ENCODE measurements at places on chromosomes 11 and 22.
A peak's percentile ranks its signal among the peaks of the same experiment; 100 is the strongest.

DNA sequence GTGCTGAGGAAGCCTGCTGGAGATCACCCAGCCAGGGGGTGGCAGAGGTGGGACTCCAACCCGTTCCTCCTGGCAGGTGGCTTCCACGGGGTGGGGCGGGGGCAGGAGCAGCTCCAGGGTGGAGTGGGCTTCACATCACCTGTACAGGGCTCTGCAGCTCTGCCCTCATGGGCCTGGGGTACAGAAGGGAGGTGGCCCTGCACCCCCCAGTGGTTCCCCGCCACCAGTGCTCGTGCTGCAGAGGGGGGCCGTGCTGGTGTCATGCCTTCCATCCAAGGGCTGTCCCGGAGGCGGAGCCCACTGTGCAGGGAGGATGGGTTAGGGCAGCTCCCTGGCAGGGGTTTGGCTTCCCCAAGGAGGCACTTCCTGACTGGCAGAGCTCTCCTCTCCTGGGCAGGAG lies 76.4 kb upstream of the SHISAL1 start:
- peak; percentile 27 for DNase-seq

GRCh38 chr11:58466293-58466692 lies 24.3 kb upstream of the OR5B12 start:
- DNase-seq = no peak

DNA sequence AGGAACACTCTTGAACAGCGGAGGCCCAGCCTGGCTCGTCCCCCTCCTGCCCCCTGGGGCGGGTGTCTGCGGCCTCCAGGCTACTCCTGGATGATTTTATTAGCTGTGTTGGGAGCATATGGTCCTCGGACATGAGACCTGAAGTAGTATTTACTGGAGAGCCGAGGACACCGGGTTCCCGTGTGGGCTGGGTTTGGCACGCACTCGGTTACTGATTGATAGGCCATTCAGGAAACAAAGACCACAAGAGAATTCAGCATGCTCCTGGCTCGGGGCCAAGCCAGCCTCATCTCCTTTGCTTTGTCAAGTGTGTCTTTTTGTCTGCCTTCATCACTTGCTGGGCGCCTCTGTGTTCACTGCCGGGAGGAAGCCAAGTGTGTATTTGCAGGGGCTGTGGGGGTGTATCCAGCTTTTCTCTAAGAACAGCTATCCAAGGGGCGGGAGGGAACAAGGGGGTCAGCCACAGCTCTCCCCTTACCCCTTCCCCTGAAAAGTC lies 9.7 kb downstream of the FXYD2 start:
- DNase-seq = peak; percentile 85

DNA sequence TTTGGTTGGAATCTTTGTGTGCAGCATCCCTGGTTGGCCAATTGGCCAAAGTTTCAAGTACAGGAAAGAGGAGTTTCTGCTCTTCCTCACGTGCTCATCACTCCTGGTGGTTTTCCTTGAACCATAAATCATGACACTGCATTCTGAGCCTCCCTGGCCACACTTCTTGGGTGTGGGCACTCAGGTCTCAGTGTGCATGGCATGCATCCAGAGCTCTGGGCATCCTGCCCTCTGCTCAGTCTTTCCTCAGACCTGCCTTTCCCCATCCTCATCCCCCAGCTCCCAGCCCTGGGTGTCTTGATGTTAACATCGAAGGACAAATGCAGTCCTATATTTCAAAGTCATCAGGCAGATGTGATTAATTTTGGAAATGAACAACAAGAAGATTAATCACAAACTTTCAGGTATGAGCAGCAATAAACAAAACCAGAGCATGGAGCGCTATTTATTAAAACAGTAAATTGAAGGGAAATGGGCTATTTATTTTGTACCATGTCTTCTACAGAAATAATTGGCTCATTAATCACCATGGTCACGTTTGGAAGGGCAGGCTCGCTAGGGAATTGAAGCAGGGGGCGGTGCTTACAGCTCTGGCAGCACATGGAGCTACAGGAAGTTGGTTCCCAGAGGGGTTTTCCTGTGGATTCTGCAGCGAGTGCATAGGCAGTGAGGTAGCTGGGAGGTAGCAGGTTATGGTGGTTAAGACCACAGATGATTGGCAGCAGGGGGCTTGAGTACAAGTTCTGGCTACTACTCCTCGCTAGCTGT lies 89.6 kb downstream of the CSNK2A3 start:
- DNase-seq = no peak

- no peak for DNase-seq
Measured at GRCh38 chr11:68303982-68304780, 8.2 kb upstream of the LRP5 start.

- no peak for DNase-seq
Measured at GRCh38 chr11:86575927-86576326, 96.5 kb downstream of the ME3 start.

GRCh38 chr11:12502046-12502445 lies 124.7 kb downstream of the PARVA start:
- DNase-seq = no peak

- DNase-seq = no peak
Measured at GRCh38 chr22:25750569-25751173, 8.7 kb downstream of the MYO18B start.

DNA sequence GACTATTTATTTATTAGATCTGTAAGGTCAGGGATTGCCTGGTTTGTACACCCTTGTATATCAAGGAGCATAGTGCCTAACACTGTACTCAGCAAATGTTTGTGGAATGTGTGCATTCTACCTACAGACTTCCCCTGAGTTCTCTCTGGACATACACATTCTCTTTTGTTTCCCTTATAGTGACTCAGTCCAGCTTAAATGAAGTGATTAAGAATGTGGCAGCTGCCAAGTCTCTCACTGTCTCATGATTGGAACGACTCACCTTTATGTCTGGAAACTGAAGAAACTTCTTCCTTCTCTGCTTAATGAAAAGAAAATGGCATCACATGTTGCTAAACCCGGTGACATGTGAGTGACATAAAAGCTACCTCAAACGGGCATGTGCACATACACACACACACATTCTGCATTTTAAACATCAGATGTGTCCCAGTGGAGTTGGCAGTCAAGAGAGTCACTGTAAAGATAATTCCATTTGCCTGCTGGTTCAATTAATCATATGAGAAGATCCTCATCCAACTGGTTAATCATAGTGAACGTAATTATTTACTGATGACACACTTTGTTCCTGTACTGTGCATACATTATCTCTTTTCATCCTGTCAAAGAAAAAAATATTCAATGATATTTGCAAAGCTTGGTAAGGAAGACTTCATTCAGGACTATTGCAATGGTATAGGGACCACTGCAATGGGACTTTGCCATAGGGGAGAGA lies 42.8 kb downstream of the GLYAT start:
- DNase-seq = no peak

DNA sequence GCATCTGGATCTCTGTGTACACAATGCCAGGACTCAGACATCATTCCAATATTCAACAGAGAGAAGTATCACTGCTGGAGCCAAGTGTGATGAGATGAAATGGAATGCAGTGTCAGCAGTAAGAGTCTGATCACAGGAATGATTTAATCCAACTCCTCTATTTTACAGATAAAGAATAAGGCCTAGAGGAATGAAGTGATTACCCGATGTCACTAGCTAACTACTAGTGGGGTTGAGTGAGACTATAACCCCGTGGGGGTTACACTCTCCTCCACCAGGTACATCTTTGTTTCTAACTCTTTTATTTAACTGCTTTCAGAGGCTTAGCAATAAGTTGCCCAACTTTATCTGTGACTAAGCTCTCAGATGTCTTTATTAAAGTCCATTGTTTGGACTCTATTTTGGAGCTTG lies 94.2 kb upstream of the FAT3 start:
- DNase-seq = no peak

DNA sequence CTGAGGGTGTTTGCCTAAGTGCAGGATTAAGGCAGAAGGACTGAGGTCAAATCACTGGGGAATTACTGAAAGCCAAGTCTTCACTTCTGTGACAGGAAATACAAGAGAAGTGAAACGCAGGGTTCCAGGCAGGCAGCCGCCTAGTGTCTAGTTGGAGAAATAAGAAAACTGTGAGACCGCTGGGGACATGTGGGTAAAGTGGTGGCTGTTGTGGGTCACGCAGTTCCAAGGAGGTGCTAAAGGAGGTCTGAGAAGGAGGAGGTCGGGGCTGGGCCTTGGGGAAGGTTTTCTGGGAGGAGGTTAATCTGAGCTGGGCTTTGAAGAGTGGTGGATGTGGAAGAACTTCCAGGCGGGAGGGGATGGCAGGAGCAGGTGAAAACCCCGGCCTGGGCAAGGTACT lies 11.2 kb downstream of the MCM5 start:
- DNase-seq = no peak

DNA sequence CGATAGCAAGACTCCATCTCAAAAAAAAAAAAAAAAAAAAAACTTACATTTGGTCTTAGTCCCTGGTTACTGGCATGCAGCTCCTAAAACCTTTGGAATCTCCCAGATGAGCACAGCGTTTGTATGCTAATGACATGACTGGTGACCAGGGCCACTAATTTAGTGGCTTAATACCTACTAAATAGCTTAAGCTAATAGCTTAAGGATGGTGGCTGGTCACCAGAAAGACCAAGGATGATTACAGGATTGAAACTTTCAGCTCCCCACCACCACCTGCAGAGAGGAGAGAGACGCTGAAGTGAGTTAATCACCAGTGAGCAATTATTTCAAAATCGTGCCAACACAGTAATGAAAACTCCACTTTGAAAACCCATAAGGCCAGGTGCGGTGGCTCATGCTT lies 37.1 kb downstream of the DENND5A start:
- no peak for DNase-seq

- no peak for DNase-seq
Measured at GRCh38 chr22:16936625-16937024, 71.4 kb downstream of the GAB4 start.

- DNase-seq = peak; percentile 44
Measured at GRCh38 chr11:363948-364761, 5.1 kb upstream of the B4GALNT4 start.

- DNase-seq = no peak
Measured at GRCh38 chr22:21650823-21651520, 8.9 kb downstream of the SDF2L1 start.

- no peak for DNase-seq
Measured at GRCh38 chr11:64173616-64174355, 7.9 kb upstream of the MACROD1 start.

DNA sequence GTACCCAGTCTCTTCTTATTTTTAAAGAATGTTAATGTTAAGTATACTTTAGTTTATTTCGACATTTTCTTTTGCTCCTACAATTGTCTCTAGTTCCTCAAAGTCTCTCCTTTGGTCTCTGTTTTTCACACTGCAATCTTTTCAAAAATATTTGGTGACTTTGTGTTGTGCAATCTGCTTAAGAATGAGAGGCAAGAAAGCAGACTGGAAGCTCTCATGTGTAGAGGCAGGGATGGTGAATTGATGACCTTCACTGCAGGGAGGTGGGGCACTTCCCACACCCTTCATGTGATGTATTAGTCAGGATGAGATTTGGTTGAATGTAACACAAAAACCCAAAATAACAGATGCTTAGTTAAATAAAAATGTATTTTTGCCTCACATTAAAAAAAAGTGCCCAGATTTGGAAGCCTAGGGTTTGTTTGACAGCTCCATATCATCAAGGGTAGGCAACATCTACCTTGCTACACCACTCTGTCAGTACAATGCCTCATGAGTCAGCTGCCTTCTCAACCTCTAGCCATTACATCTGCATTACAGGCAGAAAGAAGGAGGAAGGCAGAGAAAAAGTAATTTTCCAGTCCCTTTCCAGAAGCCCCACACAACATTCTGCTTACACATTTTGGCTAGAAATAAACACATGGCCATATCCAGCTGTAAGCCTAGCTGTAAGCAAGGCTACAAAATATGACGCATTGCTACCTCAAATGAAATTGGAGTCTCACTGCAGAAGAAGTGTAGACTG lies 3.8 kb upstream of the MMP27 start:
- no peak for DNase-seq

GRCh38 chr11:63816732-63817131 lies 3.5 kb downstream of the SPINDOC start:
- DNase-seq = no peak

DNA sequence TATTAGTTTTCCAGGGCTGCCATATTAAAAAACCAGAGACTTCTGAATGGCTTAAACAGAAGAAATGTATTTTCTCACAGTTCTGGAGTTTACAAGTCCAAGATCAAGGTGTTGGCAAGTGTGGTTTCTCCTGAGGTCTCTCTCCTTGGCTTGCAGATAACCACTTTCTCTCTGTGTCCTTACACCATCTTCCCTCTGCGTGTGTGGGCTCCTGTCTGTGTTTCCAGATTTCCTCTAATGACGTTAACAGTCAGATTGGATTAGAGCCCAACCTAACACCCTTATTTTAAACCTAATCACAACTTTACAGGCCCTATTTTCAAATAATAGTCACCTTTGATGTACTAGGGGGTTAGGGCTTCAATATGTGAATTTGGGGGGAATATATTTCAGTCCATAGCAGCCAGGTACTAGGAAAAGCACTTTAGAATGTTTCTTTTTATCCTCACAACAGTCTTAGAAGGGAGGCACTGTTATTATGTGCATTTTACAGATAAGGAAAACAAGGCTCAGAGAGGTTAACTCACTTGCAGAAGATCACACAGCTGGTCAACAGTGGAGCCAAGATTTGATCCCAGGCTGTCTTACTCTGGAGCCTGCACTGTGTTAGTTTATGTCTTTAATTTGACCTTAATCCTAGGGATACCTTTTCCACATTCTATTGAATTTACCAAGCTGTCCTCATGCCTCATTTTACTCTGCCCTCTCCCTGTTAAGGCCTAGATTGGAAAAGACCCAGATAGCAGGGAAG lies 116.4 kb upstream of the CRYBB3 start:
- no peak for DNase-seq

GRCh38 chr11:62504158-62504973 lies 42.2 kb downstream of the AHNAK start:
- DNase-seq = no peak

GRCh38 chr22:33659448-33659847 lies 260.8 kb downstream of the LARGE1 start:
- no peak for DNase-seq

- peak; percentile 6 for DNase-seq
Measured at GRCh38 chr11:2277008-2277346, 6.6 kb upstream of the ASCL2 start.

- no peak for DNase-seq
Measured at GRCh38 chr11:116867619-116868018, 30.2 kb upstream of the APOA1 start.

DNA sequence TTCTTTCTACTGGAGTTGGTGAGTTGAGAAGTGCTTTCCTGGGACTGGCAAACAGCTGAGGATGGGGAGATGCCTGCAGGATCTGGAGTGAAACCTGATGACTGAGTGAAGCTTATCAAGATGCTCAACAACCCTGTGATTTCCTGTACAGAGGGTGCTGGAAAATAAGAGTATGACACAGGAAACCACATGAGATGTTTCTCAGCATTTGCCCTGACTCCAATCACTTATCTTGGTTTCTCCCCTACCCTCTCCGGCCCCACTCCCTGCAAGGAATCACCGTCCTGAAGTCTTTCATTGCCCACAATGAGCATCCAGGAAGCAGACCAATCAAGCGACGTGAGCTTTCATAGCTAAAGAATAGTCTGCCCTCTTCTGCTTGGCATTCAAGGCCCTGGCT lies at the start of gene MRGPRX2:
Gene MRGPRX2 (minus strand): TSS at position 89 of the 400 bp plus-strand sequence. CDS start 4,315 bp downstream, outside the sequence.
- no peak for DNase-seq

- no peak for DNase-seq
Measured at GRCh38 chr22:35656284-35656752, 8.1 kb downstream of the APOL6 start.

- DNase-seq = no peak
Measured at GRCh38 chr11:3010004-3010403, 17.9 kb upstream of the NAP1L4 start.

All from Right ventricle myocardium superior (tissue), 1 donor.